ENCODE measurements at places on chromosomes 4 and X. TPM values are rescaled to one million over a fixed set of nuclear protein-coding genes. Genes with fewer than 3 reads are reported as not detected.

GLUD2 gene
- total RNA-seq = 1.8 TPM

TNMD gene
- total RNA-seq = not detected

CUL4B gene
- 32.2 TPM for total RNA-seq

GJB1 gene
- not detected for total RNA-seq

NXF2 gene
- total RNA-seq = not detected

CLIC2 gene
- total RNA-seq = 0.51 TPM

GPRASP3 gene
- total RNA-seq = 0.82 TPM

CCSER1 gene
- total RNA-seq = not detected

EVC2 gene
- total RNA-seq = 9.7 TPM
